Mesenteric fat pad (tissue), 1 donor: ENCODE measurements at places on chromosomes 4 and X. TPM values are rescaled to one million over a fixed set of nuclear protein-coding genes. Genes with fewer than 3 reads are reported as not detected.
A peak's percentile ranks its signal among the peaks of the same experiment; 100 is the strongest.

DNA sequence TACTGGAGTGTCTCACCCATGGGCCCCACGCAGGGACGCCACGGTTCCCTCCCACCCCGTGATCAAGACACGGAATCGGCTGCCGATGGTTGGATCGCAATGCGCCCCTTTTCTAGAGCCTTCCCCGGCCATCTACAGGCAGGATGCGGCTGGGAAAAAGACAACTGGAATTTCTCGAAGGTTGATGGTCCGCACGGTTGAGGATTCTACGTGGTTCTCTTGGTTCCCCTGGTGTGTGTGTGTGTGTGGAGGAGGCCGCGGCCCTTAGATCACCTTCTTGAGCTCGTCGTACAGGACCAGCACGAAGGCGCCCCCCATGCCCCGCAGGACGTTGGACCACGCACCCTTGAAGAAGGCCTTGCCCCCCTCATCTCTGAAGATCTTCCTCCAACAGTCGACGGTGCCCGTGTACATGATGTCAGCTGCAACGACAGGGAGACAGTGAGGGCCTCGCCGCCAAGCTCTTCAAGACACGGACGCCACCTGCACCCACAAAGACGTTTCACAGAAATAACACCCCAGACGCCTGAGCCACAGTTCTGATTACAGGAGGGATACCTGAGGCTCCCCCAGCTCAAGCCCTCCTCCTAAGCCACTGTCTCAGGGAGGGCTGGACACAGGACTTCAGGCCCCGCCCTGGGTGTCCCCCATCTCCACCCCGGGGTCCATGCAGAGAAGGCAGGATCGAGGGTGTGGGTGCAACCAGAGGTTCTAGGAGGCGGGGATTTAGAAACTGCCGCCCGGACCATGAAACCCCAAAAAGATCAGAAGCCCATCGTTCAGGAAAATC lies 5.4 kb downstream of the SLC25A6 start:
- DNase-seq = peak; percentile 71

The SHISA3 gene
- 0.48 TPM for total RNA-seq

- DNase-seq = no peak
Measured at GRCh38 chr4:2482693-2483092, 13.8 kb downstream of the RNF4 start.

DNA sequence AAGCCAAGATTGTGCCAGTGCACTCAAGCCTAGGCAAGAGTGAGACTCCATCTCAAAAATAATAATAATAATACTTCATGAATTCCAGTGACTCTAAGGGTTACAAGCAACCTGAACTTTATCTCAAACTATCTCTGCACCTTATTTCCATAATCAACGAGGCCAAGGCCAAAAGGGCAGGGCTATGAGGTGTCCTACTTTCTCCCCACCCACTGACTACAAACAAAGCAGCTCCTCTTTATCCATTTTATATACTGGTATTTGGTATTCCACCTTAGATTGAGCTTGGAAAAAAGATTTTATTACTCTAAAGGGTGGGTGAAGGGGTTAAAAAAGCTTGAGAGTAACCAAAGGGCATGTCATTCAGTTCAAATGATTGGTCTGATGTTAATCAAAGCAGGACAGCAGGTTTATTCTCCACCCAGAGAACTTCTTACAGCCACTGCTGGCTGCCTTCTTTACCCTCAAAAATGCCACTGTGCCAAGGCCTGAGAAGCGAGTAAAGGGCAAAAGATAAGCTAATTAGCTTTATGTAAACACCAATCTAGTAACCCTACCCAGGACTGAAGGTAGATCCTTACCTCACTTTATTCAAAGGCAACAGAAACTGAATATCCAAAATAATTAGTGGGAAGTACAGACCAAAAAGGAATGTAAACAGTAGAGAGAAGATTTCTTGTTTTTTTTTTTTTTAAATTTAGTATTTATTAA lies 28.2 kb downstream of the APOO start:
- no peak for DNase-seq

DNA sequence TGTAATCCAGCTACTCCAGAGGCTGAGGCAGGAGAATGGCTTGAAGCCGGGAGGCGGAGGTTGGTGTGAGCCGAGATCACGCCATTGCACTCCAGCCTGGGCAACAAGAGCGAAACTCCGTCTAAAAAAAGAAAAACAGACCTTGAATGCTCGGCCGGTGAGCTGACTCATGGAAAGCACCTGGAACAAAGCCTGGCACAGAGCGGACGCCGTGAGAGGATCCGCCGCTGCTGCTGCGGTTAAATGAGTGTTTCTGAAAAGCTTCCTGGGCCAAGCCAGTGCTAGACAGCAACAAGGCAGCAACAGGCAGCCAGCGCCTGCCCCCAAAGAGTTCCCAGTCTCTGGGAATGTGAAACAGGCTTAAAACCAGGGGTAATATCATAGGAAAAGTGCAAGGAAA lies 186.4 kb downstream of the AFAP1 start:
- DNase-seq = no peak

The KCND1 gene
- 1.3 TPM for total RNA-seq

DNA sequence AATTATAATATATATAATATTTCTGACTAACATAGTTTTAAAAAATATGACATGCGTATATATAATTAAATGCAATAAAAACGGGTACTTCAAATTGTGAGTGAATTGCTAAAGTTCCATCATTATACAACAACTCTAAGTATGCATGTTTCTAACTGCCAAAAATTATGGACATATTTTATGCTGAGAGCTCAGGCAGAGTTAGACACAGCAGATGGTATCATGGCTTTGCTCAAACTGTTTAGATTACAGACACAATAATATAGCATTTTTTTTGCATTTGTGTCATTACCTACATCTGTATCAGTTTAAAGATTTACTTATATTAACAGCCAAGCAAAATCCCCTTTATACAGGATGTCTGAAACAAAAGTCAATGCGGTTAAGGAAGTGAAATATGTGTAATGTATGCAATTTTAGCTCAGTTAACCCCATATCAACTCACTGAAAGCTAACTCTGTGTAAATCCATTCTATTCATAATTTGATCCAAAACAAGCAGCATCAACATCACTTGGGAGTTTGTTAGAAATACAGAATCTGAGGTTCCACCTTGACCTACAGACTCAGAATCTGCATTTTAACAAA lies 119.1 kb upstream of the CNKSR2 start:
- DNase-seq = no peak

DNA sequence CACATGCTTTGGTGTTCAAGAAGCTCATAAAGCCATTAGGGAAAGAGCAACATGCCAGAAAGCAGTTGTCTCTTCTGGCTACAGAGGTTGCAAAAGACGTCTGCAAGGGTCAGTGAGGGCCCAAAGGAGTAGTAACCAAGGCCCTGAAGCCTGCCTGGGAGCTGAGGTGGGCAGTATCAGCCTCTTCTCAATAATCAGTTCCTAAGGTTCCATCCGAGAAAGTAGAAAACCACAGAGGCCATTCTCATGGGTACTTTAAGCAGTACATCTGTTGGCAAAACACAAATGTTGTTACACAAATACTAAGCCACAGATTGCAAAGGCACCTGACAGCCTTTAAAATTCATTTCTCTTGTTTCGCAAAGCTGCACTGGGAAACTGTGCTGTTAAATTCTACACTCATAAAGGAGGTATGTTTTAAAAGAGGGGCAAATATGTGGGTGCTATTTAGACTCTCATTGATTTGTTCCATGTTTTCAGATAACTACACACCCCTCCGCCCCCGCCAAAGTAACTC lies 37.7 kb downstream of the MECP2 start:
- DNase-seq = no peak

The SYN1 gene
- not detected for total RNA-seq

DNA sequence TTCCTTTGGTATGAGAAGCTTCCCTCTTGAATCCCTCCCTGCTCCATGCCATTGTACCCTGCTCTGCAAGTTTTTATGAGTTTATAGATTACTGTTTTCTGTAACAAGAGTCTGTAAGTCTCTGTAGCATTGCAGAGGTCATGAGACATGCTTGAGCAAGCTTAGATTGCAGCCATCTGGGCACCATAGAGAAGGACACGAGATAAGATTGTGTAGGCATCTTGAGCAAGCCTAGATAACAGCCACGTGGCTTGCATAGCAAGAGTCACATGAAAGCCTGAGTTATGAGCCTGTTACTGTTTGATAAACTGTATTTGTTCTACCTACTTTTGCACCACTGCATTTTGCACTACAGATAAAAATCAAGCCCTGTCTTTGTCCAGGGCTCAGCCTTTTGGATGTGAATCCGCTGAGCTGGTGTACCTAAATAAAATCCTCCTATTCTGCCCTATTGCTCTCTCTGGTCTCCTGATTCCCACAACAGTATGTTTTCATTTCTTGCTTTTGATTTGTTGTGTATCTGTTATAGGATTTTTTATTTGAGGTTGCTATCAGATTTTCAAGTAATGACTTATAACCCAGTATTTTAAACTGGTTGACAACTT lies 127.4 kb upstream of the ANKRD50 start:
- no peak for DNase-seq

DNA sequence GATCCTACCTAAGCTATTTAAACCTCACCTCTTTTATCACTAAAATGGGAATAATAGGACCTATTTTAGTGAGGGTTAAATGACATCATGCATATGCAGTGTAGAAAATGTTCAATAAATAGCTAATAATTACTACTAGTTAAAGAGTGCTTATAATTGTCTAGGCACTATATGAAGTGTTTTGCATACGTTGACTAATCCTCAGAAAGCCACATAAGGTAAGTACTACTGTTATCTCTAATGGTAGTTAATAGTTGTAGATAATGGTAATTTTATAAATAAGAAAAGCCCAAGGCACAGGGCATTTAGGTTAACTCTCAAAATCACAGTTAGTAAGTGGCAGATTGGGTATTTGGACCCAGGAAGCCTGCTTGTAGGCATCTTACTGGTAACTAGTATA lies 47.4 kb upstream of the BOD1L1 start:
- DNase-seq = no peak

GRCh38 chrX:107470198-107470597 lies 20.7 kb downstream of the FRMPD3 start:
- DNase-seq = no peak

DNA sequence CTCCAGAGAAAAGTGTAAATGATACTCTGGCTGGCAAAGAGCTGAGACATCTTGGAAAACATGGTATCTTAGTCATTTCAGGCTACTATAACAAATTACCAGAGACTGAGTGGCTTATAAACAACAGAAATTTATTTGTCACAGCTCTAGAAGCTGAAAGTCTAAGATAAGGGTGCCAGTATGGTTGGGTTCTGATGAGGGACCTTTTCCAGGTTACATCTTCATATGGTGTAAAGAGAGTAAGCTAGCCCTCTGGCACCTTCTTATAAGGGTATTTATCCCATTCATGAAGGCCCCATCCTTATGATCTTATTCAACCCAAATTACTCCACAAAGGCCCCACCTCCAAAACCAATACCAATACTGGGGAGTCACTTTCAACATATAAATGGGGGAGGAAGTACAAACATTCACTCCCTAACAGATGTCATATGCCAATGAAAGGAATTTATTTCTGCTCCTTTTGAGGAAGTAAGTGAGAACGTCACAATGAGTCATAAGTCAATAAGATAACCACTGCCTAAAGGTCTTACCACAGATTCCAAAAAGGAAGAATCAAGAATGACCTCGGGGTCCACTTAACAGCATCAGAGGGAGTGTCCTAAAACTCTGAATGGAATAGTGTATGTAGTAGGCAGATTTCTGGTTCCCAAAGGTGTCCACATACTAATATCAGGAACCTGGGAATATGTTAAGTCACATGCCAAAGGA lies 246.6 kb downstream of the OPHN1 start:
- no peak for DNase-seq

The ATXN3L gene
- total RNA-seq = not detected

GRCh38 chrX:132612821-132613564 lies 124.2 kb upstream of the MBNL3 start:
- DNase-seq = no peak

DNA sequence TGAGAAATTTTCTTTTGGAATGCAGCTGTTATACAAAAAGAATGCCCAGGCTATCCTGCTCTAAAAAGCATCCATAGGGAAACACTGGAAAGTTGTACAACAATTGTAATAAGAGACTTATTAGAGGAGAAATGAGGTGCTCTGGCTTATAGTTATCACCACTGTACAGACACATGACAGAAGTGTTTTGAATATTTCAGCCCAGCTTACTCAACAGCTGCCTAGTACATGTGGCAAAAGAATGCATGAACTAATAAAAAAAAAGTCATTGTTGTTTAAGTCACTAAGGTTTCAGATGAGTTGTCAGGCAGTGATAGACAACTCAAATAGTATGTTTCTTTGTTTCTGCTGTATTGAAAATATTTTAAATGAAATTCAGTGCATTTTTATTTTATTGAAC lies 307.7 kb downstream of the GPM6A start:
- DNase-seq = no peak

The FAM47E gene
- 3.3 TPM for total RNA-seq

GRCh38 chrX:130120746-130121504 lies 10.6 kb upstream of the ELF4 start:
- no peak for DNase-seq

GRCh38 chr4:2735869-2736268 lies 20.3 kb downstream of the TNIP2 start:
- DNase-seq = no peak

DNA sequence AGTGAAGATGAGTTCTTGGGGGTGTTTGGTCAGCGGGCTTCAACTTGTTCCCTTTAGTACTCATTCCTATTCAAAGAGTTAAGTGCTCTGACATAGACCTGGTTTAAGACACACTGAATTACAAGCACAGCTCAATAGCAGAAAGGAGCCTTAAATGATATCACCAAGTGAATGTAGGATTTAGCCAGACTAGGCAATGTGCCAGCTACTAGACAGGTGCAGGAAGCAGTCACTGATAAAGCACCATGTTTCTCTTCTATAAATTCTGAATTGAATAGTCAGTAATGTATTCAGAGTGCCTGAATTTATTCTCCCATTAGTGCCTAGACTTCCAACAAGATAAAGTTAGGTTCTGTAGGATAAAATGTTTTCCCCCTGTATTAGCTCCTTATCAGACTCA lies 63.6 kb downstream of the ASB9 start:
- no peak for DNase-seq

GRCh38 chr4:112857461-112857860 lies 192.0 kb upstream of the ANK2 start:
- no peak for DNase-seq

DNA sequence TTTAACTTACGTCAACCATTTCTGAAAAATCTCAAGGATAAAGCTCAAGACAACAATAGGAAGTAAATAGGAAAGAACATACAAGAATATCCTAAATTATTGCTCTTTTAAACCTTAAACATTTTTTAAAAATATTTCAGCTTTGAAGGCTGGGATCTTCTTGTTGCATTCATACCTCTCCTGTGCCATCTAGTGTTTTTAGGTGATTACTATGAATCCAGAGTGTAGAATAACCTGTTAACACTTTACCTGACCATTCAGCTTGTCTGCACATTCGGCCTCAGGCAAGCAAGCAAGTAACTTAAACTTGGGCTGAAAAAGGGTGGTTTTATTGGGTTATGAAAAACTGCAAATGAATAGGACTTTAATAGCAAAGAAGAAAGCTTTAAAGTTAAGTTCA lies 507.8 kb upstream of the INTU start:
- DNase-seq = no peak

- DNase-seq = no peak
Measured at GRCh38 chrX:42102586-42103282, 179.4 kb upstream of the CASK start.

The HAUS3 gene
- 12.7 TPM for total RNA-seq

- no peak for DNase-seq
Measured at GRCh38 chr4:181148470-181148869, 1094.7 kb upstream of the TENM3 start.

The AKAP14 gene
- not detected for total RNA-seq

GRCh38 chrX:94932278-94932965 lies 1258.4 kb downstream of the FAM133A start:
- DNase-seq = no peak
